ENCODE measurements at places on chromosomes 11 and 22.
A peak's percentile ranks its signal among the peaks of the same experiment; 100 is the strongest.

- DNase-seq = no peak
Measured at GRCh38 chr11:117796456-117796871, 552 bp downstream of the DSCAML1 start.

DNA sequence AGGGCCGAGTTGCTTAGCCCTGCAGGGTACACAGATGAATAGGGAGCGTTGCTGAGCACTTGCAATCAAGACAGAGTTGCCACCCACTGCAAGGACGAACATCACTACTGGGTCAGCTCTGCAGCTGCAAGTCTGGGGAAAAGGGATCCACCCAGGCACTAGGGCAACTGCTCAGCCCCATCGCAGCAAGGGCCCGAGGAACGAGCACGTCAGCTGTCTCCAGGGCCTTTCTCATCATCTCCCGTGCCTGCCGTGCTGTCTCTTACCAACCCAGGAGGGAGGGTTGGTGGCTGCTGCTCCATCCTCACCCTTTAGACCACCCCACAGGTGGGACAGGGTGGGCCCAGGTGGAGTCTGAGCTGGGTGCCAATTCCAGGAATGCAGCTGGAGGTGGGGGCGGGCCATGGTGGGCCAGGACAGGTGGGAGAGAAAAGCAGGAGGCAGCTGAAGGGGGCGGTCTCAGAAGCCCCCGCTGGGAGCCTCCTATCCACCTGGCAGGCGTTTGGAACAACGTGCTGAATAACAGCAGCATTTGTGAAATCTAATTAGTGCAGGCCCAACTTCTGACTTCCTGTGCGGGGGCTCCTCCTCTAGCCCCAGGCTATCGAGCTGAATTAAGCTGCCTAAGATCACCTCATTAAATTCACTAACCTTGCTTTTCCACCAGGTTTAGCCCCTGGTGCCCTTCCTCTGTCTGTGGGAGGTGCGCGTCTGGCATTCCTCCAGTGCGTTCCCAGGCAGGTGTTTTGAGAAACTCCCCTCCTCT is 252.5 kb downstream of the ST3GAL4 start:
- no peak for DNase-seq

GRCh38 chr11:75492181-75492820 is 33.4 kb downstream of the GDPD5 start:
- DNase-seq = peak; percentile 29

- no peak for DNase-seq
Measured at GRCh38 chr11:47918370-47918690, 62.0 kb upstream of the PTPRJ start.

- no peak for DNase-seq
Measured at GRCh38 chr22:36291831-36292740, 39.2 kb downstream of the APOL1 start.

GRCh38 chr22:41768430-41768829 is 32.0 kb upstream of the CCDC134 start:
- no peak for DNase-seq

- DNase-seq = no peak
Measured at GRCh38 chr11:72243173-72244059, 560 bp downstream of the PHOX2A start.

Measured in NCI-H510A (cell line).